ENCODE measurements at places on chromosomes 12 and 14.
A peak's percentile ranks its signal among the peaks of the same experiment; 100 is the strongest.

- no peak for DNase-seq
Measured at GRCh38 chr12:54240971-54241588, 38.8 kb downstream of the CBX5 start.

DNA sequence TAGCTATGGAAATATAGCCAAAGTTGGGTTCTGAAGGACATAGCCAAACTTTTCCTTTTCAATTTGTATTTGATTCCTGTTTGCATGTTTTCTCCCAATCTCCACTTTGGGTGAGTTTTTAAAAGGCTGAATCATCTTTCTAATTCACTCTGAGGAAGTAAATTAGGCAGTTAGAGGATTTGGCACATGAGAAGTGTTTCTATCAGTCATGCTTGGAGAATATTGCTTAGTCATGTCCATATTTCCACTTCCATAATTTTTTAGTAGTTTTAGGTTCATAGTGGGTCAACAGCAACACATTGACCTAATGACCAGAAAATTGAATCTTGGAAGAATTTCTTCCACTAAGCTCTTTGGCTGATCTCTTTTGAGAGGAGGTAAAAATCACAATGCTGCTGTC is 21.8 kb downstream of the IRAK3 start:
- no peak for DNase-seq

DNA sequence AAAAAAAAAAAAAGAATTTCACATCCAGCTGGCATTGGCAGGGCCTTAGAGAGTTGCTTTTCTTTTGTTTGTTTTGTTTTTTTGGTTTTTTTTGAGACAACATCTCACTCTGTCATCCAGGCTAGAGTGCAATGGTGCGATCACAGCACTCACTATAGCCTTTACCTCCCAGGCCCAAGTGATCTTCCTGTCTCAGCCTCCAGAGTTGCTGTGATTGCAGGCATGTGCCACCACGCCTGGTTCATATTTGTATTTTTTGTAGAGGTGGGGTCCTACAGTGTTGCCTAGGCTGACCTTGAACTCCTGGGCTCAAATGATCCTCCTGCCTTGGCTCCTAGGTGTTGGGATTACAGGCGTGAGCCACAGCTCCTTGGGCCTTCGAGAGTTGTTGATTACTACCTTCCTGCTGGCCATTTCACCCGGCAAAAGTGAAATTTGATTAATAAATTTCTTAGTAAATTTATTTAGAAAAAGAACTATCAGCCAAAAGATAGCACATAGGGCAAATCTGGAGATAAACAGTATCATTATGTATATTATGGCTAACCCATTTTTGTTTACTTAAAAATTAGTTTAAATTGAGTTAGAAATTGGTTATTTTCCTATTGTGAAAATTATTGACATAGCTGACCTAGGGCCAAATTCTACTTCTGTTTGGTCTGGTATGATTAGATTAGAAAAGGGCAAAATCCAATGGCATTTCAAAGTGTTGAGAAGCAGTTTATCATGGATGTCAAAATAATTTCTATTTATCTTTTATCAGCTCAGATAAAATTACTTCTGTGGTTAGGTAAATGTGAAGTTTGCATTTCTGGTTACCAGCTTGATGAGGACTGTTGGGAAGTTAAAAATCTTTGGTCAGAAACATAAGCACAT is 12.6 kb downstream of the ACTR6 start:
- no peak for DNase-seq

- no peak for DNase-seq
Measured at GRCh38 chr14:87975636-87976035, 17.3 kb downstream of the GALC start.

DNA sequence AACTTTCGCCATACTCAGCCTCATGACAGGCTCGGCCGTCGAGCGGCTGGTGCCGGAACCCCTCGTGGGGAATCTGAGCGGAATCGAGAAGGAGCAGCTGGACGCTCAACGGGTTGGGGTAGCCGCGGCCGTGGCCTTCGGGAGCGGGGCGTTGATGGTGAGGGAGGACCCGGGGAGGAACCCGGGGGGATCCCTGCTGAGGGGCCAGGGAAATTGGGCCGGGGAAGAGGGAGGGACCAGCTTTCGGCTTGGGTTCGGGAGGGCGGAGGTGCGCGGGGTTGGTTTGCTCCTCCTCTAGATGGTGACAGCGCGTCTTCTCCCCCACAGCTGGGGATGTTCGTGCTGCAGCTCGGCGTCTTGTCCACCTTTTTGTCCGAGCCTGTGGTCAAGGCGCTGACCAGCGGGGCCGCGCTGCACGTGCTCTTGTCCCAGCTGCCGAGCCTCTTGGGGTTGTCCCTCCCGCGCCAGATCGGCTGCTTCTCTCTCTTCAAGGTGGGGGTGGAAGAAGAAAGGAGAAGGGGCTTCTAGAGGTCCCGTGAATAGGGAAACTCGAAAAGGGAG is 9.8 kb downstream of the ARHGEF25 start:
- no peak for DNase-seq

DNA sequence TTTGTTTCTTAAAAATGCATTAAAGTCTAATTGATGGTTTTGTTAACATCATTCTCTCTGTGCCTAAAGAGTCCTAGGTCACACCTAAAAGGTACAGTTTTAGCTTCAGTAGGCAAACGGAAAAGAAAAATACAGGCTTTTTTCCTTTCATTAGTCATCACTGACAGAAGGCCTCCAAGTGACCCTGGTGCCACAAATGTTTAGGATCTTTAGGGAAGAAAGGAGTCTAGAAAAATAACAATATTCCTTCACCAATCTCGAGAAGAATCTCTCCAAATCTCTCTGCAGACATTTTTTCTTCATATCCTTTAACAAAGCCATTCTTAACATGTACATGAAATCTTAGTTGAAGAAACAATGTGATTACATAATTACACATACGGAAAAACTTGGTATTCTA is 2.0 kb downstream of the DENND5B start:
- no peak for DNase-seq

DNA sequence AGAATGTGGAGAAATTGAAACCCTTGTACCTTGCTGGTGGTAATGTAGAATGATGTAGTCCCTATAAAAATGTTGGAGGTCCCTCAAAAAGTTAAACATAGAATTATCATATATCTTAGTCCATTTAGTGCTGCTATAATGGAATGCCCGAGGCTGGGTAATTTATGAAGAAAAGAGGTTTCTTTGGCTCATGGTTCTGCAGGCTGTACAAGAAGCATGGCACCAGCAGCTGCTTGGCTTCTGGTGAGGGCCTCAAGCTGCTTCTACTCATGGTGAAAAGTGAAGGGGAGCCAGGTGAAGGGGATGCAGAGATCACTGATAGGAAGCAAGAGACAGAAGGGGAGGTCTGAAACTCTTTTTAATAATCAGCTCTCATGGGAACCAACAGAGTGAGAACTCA is 233.9 kb downstream of the ADGRD1 start:
- DNase-seq: no peak

GRCh38 chr14:70018230-70018629 is 139.0 kb downstream of the SMOC1 start:
- DNase-seq: no peak

DNA sequence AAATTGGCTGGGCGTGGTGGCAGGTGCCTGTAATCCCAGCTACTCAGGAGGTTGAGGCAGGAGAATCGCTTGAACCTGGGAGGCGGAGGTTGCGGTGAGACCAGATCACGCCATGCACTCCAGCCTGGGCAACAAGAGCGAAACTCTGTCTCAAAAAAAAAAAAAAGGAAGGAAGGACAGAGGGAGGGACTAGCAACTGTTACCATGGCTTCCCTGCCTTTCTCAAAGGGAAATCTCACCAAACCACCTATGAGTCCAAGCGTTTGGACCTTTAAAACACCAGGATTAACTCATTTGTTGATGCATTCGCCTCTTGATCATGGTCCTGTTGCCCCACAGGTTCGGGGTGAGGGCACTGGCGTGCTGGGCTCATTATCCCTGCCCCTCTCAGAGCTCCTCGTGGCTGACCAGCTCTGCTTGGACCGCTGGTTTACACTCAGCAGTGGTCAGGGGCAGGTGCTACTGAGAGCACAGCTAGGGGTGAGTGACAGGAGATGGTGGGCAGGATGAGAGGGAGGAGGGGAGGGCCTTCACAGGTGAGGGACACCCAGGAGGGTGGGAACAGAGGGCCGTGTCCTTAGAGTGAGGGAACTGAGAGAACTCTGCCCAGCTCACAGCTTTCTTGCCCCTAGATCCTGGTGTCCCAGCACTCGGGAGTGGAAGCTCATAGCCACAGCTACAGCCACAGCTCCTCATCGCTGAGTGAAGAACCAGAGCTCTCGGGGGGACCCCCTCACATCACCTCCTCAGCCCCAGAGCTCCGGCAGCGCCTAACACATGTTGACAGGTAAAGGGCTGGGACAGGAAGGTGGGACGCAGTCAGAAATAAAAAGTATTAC is 10.2 kb upstream of the MYL6B start:
- DNase-seq: no peak

DNA sequence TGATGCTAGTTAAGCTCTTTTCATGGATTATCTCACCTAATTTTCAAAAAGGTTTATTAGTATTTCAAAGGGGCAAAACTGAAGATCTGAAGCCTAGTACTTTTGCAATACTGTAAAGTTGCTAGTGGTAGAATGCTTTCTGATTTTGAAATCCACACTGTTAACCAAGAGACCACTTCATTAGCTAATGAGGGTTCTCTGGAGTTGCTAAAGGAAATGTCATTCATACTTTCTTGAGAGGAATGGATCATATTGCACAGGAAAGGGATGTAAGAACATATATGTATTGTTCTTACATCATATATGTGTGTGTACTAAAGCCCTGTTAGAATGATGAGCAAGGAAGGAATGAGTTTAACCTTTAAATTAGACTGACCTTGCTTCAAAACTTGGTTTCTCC is 39.0 kb upstream of the LDHB start:
- DNase-seq: no peak

- peak; percentile 25 for DNase-seq
Measured at GRCh38 chr12:45464699-45465098, 248.8 kb downstream of the ANO6 start.

DNA sequence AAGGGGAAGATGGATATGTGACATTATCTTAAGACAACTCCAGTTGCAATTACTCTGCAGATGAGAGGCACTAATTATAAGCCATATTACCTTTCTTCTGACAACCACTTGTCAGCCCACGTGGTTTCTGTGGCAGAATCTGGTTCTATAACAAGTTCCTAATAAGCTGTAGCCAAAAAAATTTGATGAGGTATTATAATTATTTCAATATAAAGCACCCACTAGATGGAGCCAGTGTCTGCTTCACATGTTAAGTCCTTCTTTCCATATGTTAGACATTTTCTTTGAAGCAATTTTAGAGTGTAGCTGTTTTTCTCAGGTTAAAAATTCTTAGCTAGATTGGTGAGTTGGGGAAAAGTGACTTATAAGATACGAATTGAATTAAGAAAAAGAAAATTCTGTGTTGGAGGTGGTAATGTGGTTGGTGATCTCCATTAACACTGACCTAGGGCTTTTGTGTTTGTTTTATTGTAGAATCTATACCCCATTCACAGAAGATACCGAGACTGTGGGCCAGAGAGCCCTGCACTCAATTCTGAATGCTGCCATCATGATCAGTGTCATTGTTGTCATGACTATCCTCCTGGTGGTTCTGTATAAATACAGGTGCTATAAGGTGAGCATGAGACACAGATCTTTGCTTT is 36.9 kb downstream of the PSEN1 start:
- DNase-seq: peak; percentile 53

GRCh38 chr12:45166056-45166455 is 49.8 kb upstream of the ANO6 start:
- DNase-seq: no peak

DNA sequence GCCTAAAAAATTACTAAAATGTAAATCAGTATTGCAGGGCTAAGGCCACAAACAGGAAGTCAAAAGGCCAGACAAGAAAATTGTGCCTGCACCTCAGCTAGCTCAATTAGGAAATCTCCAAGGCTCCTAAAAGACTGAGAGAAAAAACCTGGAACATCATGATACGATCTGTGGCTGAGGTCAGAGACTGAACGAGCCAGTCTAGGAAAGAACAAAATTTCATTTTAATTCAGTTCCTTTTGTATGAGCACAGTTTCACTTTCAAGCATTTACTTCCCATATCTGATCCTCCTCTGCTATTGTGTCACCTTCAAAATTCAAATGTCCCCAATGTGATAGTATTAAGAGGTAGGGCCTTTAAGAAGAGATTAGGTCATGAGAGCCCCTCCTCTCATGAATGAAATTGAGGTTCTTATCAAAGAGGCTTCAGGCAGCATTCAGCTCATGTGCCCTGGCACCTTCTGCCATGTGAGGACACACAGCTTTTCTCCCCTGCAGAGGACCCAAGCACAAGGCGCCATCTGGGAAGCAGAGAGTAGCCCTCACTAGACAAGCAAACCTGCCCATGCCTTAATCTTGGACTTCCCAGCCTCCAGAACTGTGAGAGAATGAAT is 14.8 kb downstream of the PRKAB1 start:
- no peak for DNase-seq

- no peak for DNase-seq
Measured at GRCh38 chr12:50533203-50533584, 28.4 kb downstream of the DIP2B start.

GRCh38 chr12:23559268-23559753 is 390.2 kb downstream of the SOX5 start:
- DNase-seq: no peak

DNA sequence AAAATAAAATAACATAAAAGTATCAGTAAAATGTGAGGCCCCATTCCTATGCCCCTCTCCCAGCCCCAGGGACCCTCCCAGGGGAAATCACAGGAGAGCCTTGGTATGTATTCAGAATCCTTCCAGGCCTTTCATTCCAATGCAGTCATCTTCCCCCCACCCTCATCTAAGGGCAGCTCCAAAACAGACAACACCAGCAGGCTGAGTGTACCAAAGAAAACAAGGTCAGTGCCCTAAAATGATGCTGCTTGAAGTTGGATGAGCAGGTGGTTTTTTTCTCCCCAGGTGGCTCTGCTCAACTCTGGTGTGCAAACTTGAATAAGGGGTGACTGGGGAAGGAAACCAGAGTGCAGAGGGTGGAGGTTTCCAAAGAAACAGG is 56.2 kb downstream of the TSPAN9 start:
- DNase-seq: no peak

- no peak for DNase-seq
Measured at GRCh38 chr12:119661882-119662281, 6.1 kb upstream of the PRKAB1 start.

Measured in SJCRH30 (cell line).